ENCODE measurements at places on chromosomes 7 and 10.

DNA sequence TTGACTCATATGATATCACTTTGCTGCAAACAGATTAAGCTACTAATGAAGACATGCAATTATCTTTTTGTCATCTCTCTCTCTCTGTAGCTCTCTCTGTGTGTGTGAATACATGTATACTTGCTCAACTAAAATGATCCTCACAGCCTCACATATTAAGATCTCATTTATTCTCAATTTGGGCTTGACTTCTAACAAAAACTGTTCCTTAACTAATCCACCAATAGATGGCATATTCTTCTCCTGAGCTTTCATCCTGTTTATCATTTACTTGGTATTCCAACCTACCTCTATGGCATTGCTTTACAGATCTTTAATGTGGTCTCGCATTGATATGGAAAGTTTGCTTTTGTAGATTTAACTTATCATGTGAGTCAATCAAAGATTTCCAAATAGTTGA lies 540.4 kb downstream of the CNTNAP2 start:
- DNase-seq: no peak

DNA sequence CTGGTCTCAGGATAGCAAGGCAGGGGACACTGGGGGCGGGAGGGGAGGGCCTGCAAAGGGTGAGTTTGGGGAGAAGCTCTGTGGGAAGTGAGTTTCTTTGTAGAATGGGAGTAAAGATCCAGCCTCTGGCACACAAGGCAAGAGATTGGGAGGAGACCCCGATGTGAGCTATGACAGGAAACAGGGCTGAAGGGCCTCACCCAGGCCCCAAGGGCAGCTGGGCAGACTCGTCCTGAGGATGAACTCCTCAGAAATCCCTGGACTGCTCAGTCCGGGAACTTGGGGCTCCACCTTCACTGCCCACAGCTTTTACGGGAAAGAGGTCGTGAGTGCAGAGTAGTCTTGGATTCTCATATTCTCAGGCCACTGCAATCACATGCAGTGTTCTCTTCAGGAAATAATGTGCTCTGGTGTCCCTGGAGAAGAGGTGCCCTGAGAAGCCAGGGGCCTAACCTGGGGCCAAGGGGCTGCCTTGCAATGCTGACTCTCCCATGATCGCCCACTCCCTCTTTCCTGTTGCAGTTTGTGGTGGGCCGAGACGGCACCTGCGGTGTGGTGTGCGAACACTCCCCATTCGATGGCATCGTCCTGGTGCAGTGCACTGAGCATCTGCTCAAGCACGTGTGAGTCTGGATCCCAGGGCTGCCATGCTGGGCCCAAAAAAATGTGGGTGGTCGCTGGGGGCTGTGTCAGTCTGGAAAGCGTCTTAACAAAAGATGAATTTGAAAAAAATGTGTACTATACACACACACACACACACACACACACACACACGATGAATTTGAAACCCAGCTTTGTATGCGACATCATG lies 31.3 kb upstream of the C10orf53 start:
- no peak for DNase-seq

- no peak for DNase-seq
These were observed 121.7 kb downstream of the ABCA13 start for GRCh38 chr7:48292949-48293348.

GRCh38 chr10:60849217-60849616 lies 70.9 kb downstream of the CDK1 start:
- DNase-seq: no peak
